ENCODE measurements at places on chromosomes 2 and 18.

DNA sequence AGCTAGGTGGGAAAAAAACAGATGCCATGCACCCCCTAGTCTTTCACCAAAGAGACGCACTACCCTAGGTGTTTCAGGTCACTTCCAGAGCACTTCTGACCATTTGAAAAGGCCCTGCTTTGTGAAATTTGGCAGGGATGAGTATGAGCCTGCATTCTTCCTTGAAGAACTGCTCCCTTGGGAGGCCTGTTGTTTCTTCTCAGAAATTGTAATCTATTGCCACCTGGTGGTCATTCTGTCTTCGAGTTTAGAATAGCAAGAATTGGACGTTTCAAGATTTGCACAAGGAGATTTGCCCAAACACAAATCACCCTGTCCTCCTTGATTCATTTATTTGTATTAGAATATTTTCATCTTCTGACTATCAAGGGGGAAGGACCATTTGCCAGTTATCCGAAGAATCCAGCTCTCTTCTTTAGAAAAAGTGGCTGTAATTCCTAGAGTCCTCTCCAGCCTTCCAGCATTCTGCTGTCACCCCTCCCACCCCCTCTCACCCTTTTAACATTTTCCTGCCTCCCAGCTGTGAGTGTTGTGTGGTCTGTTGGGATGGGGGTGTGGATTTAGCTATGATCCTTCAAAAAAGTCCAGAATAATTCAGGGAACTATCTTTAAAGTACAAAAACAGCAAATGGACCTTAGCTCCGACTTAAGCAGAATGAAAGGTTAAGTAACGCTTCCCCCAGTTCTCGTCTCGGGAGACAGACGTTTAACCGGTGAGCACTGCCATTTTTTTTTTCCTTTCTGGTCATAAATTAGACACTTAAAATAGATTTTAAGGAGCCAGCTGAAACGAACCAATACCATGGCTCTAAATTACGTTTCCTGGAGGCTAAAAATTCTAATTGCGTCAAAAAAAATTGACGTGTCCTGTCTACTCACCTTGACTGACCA lies 3.7 kb upstream of the GAD1 start:
- DNase-seq, result no peak

DNA sequence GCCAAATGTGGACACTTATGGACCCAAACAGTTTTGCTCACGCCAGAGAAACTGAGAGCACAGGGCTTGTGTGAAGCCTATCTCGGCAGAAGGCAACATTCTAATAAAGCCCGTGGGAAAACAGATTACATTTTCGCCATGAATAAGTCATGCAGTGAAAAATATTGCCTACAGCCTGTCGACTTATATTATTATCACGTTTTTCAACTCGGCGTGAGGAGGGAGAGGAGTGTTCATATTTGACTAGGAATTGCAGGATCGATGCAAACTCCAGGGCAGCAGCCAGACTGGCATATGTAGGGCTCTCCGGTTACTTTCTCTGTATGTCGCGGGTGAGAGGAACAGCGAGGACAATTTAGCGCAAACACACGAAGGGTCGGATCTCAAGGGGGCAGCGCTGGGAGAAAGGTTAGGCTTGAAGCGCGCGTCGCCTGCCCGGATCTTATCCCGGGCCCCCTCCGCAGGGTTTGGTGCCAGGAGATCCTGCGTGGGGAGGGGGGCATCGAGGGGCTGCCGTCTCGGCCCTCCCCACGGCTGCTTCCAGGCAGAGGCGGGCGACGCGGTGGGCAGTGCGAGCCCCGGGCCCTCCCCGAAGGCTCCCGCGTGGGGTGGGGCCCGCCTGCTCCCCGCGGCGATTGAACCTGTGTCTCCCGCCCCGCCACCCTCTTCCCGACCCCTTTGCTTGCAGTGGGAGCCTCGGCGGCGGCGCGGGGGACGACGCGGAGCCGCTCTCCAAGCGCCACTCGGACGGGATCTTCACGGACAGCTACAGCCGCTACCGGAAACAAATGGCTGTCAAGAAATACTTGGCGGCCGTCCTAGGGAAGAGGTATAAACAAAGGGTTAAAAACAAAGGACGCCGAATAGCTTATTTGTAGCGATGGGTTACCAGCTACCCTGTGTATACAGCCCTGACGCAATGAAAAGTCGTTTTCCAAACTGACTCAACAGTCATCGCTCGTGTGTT lies 4.4 kb downstream of the ADCYAP1 start:
- DNase-seq, result no peak

DNA sequence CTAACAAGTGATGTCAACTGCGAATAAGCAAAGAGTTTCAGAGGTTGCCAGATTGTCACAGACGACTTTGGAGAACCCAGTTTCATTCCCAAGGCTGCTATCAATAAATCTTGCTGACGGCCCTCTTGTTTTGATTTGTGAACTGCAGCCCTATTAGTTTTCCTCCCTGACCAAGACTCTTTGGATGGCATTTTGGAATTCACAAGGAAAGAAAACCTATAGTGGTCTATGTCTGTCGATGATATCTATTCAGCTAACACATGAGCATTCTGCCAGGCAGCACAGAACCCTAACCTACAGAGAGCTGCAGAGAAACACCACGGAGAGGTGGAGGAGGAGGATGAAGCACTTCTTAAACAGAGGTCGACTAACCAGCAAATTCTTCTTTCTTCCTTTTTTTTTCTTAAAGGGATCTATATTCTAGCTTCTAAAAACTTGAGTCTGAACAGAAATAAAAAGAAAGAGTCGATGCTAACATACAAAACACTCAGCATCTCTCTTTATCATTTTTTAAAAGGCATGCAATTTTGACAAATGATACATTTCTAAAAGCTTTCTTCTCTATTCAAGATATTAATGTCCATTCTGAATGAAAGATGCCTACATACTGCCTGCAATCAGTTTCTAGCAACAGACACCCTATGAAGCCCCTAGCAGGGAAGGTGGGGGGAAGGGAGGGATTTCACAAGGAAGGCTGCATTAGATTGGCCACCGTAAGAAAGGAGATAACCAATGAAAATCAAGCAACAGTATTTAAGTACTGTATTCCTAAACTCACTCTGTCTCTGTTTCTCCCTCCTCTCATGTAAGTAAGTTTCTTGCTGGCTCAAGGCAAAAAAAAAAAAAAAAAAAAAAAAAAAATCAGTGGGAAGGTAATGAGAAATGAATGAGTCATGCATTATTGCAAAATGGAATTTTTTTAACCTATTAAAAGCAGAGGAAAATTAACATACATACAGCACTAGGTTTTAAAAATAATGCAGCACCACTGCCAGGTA lies 83.0 kb upstream of the CHRNA1 start:
- DNase-seq, result peak; percentile 54

GRCh38 chr2:145601361-145601925 lies 1081.5 kb upstream of the ZEB2 start:
- DNase-seq, result no peak

DNA sequence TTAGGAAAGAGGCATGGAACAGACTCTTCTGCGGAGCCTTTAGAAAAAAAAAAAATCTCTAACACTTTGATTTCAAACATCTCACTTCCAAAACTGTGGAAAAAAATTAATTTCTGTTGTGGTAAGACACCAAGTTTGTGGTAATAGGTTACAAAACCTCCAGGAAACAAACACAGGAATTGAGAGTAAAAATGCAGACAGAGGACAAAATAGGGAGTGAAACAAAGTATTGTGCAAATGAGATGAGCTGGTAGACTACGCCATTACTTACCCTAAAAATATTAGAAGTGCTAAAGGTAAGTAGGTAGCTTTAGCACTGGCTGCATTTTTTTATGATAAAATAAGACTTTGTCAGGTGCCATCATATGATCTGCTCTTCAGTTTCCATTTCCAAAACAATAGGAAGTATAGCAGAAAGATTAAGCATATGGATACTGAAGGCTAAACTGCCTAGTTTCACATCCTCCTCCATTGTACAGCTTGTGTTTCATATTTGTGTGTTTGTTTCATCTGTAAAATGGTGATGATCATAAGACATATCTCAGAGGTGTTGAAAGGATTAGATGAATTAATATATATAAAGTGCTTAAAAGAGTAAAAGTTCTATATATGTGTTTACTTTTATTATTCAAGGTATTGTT lies 309.2 kb downstream of the NR4A2 start:
- DNase-seq, result no peak

DNA sequence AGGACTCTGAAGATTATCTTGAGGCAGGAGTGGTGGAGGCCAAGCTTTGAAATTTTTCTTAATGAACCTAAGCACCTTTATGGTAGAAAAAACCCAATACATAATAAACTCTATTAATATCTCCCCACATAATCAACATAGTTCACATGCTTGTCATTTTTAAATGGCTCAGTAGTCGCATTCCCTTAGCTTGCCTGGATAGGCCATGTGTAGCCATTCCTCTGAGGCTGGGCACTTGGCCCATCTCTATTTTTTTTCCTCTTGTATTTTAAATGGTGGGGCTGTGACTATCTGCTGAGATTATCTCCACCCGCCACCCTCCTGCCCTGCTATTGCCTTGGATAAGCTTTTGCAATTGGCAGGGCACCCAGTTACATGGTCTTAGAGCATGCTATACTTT lies 143.1 kb downstream of the FHOD3 start:
- DNase-seq, result no peak

DNA sequence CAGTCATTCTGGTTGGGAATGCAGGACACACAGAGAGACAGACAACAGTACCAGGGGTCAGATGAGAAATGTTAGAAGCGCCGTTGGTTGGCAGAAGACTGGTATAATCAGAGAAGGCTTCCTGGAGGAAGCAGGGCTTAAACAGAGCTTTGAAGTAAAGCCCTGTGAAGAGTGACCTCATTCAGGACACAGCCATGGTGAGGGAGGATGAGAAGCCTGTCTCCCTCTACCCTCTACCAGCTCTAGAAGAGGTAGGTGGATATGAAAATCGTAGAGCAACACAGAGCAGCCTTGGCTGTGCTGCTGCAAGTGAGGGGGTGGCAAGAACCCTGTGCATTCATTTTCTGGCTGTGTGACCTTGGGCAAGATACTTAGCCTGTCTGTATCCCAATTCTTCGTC lies 14.2 kb downstream of the TET3 start:
- no peak for DNase-seq

- DNase-seq, result no peak
Measured at GRCh38 chr2:46392561-46393346, 86.6 kb upstream of the TMEM247 start.

GRCh38 chr18:79534356-79534755 lies 138.6 kb downstream of the NFATC1 start:
- no peak for DNase-seq

DNA sequence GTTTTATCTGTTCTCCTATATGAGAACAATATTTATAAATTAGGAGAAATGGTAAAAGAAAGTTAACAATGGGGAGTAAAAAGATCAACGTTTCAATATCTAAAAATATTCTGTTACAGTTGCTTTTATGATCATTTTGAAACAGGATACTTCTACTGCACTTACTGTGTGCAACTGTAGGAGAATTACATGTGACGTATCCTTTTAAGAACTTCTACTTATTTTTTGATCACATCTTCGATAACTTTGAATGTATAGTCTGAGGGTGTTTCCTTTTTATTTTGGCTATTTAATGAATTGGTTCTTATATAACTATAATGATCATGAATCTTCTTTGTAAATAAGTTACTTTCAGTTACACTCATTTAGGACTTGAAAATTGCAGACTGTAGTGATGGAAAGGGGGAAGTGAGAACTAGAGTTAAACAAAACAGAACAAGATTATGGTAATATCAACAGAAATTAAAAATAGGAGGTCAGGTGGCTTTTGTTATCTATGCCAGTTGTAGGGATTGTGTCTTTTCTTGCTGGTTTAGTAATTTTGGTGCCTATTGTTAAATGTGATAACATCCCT lies 109.9 kb downstream of the MSTN start:
- DNase-seq, result no peak

- DNase-seq, result no peak
Measured at GRCh38 chr2:144382849-144383248, 137.1 kb downstream of the ZEB2 start.

DNA sequence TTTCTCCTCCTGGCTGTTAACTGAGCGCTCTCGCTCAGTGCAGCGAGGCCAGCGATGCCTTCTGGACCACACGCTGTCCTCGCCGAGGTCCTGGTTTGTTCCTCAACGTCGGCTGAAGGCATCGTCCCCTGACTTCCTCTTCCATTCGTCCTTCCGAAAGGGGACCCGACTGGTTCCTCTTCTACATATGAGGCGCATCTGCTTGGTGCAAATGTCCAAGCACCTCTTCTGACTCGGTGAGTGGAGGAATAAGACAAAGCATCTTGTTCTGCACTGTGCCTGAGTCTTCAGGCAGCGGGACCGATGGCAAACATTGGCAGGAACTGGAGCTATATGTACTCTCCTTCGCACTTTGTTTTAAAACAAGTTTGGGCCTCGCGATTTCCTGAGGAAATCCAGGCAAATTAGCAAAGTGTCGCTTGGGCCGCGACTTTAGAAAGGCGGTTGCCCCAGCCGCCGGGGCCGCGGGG lies 621 bp upstream of the KCNS3 start:
- DNase-seq, result no peak

DNA sequence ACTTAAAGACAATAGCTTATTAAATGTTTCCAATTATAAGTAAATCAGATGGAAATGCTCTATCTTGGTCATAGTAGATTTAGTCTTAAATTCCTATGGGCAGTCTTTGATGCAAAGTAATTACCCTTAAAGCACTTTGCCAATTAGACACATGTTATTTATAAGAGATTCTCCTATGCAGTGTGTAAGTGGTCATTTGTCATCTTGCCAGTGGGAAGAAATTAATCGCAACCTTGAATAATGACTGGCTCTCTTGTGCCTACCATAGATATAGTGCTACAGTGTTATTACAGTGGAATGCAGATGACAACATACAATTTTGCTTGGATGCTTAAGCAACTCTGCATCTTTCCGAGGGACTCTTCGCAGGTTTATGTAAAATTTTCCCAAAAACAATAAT lies 311.0 kb upstream of the THUMPD2 start:
- DNase-seq, result no peak
